ENCODE measurements at places on chromosomes 3 and 15.

GRCh38 chr3:10549617-10550230 lies 44.3 kb upstream of the ATP2B2 start:
- no peak for DNase-seq

DNA sequence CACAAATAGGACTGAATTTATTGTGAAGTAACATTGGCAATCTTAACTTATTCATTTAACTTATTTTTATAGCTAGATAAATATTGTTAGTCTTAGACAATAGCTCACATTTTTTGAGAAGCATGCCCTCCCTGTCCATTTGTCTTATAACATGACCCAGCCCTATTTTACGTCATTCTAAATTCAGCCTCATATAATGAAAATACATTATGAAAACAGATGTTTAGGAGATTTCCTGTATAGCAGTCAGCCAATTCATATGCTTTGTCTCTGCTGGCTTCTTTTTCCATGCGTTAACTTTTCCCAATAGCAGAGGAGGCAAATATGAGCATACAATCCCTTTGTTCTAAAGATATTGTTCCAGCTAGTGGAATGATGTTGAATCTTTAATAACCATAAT lies 29.3 kb downstream of the CD200 start:
- no peak for DNase-seq

GRCh38 chr3:128352326-128352725 lies 114.4 kb downstream of the DNAJB8 start:
- no peak for DNase-seq

GRCh38 chr15:26891448-26892181 lies 24.8 kb downstream of the GABRA5 start:
- peak; percentile 37 for DNase-seq

DNA sequence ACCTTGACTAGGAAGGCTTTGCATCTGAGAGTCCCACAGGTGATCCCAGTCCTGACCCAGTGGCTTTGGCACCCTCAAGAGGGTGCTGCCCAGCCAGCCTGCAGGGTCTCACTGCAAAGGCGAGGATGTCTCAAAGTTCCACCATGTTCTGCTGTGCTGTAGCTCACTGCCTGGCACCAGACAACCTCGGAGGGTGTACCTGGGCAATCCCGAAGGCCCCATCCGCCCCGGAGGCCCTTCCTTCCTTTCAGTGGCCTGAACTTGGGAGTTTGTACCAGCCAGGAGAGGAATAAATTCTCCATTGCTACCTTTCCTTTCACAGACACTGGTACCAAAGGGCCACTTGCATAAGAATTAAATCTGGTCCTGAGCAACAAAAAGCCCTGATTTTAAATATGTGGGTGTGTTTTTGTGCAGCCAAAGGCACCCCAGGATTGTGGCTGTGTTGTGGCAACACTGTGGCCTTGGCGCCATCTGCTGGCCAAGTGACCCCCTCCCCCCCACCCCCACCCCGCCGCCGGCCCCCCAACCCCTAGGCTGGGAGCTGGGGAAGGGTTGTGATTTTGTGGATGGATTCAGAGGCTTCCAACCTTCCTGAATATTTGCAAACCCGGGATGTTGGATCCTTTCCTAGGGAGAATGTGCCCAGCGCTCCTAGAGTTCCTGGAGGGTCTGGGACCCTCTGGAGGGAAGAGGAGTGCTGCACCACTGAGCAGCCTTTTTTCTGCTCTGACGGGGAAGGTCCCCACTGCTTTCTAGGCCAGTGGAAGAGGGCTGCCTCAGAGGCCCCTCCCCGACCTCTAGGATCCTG lies 9.7 kb upstream of the PTPN23 start:
- no peak for DNase-seq

DNA sequence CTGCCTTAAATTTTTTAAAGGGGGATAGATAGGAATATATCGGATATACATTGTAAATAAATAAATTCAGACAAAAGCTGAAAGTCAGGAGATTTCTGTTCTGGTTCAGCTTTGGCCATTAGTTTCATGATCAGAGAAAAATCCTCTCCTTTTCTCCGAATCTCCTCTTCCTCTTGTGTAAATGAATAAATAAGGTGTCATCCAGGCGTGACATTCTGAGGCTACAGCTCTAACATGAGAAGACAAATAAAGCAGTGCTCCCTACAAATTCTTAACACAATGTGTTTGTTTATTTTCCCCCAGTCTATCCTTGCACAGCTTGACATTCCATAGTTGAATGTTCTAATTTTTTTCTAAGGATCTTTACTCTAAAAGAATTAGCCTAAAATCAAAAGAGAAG lies 9.4 kb upstream of the MB21D2 start:
- DNase-seq: no peak

GRCh38 chr3:116442331-116443021 lies 2.8 kb downstream of the LSAMP start:
- no peak for DNase-seq

DNA sequence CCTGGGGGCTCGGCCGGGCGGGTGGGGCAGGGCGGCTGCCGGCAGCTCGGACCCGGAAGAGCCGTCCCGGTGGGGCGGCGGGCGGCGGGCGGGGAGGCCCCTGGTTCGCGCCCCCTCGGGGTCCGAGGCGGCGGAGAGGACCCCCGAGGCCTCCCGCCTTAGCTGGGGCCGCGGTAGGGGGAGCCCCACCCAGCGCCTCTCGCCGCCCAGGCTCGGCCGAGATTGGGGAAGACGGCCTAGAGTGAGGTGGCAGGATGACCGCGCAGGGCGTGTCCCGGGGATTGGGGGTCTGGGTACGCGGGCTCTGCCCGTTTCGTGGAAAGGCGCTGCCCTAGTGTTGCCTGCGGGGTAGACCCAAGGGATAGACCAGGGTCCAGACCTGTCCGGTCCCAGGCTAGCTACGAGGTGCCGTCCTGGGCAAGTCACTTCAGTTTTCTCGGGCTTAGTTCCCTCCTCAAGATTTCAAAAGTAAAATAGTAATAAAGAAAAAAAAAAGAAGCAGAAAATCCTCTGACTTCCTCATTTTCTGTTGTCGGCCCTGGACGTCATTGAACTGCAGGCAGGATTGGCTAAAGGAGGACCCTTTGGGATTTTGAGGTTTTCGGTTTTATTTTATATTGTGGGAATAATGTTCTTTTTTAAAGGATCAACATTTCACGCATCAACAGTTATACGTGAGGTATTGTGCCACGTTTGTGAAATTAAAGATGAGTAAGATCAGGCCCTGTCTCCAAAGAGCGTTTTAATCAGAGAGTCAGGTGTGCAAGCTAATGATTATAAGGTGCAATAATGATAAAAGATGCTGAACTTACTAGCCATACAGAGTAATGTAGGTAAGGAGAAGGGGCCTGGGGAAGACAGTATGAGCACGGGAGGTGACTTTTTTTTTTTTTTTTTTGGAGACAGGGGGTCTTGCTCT lies 679 bp downstream of the IQGAP1 start:
- no peak for DNase-seq

GRCh38 chr15:88498996-88499395 lies 31.5 kb downstream of the MRPS11 start:
- no peak for DNase-seq

DNA sequence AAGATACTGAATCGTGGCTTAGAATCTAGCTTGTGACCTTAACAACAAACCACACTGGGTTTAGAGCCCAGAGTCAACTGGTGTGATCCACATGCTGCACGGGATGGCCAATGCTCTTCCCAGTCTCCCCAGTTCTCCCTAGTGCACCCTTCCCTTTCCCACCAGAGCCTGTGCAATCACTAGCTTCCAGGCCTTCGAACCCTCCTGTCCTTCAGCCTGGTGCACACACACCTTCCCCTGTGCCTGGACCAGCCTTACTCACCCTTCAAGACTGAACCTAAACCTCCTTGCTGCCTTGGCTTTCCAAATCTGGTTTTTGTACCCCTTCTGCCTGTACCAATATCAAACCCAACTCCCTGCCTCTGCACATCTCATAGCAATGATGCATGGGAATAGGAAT lies 43.8 kb downstream of the WNT5A start:
- no peak for DNase-seq

DNA sequence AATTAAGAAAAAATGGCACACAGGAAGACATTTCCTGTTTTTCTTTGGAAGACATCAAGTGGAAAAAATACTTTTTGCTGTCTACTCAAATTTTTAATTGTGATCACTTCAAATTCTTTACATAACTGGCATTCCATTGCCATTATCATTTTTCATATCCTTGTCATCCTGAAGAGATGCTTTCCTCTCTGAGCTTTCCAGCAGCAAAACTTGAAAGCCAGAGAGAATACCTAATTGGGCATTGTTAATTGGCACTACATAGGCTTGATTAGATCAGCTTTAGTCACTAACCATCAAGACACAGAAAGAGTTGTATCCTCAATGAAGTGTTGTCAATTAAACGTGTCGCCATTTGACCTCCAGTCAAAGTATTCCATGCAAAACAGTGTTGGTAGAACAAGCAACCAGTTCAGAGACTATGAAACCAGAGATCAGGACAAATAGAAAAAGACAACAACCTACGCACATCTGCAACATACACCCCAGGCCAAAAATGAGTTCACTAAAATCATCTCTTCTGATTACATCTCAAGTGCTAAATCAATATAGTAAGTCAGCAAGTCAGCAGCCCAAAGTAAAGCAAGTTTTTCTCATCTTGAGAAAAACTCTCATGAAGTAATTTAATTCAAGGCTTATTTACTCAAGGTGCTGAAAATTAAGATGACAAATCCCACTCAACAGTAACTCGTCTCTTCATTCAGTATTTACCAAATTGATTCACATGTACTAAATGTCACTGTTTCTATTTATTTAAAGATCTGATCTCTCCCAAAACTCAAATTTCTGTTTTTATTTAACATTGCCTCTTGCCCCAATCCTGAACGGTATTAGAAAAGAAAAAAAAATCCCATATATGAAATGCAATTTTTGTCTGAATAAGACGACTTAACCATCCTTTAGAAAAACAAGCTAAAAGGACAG lies 123.0 kb downstream of the SUCLG2 start:
- DNase-seq: no peak

GRCh38 chr3:56137415-56137814 lies 330.9 kb downstream of the ERC2 start:
- DNase-seq: peak; percentile 16

DNA sequence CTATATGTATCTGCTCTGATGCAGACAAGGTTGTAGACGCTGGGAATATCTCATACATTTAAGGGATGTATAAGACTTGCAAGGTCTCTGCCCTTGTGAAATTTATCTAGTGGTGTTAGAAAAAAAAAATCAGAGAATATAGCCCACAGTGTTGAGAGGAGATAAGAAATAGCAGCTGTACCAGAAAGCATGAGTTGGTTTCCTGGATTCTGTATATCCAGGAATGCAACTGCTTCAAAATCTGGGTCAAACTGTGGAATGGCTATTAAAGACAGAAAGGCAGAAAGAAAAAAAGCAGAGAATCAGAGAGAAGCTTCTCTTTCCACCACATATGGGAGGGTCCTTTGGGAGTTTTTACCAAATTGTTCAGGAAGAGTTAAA lies 1.5 kb upstream of the TMEM212 start:
- DNase-seq: no peak

DNA sequence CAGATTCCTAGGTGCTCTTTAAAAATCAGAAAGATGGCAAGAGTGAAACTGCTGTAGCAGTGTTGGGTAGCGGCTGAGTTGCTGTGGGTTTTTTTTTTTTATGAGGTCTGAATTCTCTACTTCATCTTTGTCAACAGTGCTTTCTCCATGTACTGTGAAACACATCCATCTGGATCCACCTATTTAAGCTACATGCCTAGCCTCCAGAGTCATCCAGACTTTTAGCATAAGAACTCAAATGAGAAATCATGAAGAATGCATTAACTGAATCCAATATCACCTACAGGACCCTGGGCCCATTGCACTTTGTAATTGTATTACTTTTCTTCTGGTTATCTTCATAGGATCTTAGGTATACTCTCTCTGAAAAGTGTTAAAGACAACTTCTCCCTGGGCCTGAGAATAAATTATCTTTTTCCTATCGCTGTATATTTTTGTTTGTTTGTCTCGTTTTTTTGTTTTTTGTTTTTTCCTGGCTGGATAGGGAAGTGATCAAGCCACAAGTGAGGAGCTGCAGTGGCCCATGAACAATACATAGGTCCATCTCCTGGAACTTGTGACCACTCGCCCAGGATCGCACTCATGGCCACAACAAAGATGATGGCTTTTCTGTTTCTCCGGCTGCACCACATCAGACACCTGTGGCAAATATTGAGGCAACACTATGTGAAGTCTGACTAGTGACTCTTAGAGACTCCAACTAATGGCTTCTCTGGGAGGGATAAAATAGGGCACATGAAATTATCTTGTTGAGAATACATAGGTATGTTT lies 609.9 kb upstream of the AGTR1 start:
- DNase-seq: no peak

- no peak for DNase-seq
Measured at GRCh38 chr3:190983875-190984274, 121.4 kb upstream of the GMNC start.

GRCh38 chr3:8764528-8764927 lies 4.9 kb downstream of the OXTR start:
- no peak for DNase-seq

GRCh38 chr3:23377928-23378672 lies 175.0 kb downstream of the UBE2E2 start:
- no peak for DNase-seq

GRCh38 chr3:64104691-64105111 lies 81.4 kb upstream of the PSMD6 start:
- DNase-seq: no peak

DNA sequence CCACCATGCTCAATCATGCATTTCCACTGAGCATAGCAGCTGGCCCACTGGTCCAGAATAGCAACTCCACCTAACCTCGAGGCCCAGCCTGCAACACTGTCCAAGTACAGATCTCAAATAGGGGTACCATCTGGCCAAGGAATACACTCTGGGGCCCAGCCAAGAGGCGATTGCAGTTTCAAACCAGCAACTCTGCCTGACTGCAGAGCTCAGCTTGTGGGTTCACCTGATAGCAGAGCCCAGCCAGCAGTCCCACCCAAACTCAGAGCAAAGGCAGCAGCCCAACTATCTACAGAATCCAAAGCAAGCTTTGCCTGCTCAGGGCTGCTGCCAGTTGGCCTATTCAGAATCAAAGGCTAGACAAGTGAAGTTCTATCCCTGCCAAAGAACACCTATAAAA lies 30.5 kb downstream of the POLQ start:
- no peak for DNase-seq

DNA sequence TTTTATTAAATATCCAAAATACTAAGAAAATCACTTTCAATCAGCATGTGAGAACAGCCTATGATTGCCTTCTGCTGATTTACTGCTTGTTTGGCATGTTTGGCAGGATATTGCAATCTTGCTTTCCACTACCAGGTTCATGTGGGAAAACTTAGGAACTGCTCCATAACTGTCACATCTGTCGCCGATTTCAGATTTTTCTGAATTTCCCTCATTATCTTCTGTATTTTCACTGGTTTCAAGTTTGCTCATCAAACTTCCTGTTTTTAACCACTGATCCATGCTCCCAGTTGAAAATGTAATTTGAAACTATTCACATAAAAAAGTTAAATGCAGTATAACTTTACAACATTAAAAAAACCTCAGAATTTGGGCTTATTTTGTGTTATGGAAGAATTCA lies 93.0 kb downstream of the NFKBIZ start:
- no peak for DNase-seq

- DNase-seq: no peak
Measured at GRCh38 chr15:26630857-26631256, 142.0 kb downstream of the GABRB3 start.

All from NCI-H748 treated with DMSO at 0.1 percent for 48 hours (cell line).